T-helper 2 cell (primary cell): ENCODE measurements at places on chromosomes 2 and 18.

GRCh38 chr2:9278439-9278838 is 71.8 kb downstream of the ASAP2 start:
- no peak for DNase-seq

DNA sequence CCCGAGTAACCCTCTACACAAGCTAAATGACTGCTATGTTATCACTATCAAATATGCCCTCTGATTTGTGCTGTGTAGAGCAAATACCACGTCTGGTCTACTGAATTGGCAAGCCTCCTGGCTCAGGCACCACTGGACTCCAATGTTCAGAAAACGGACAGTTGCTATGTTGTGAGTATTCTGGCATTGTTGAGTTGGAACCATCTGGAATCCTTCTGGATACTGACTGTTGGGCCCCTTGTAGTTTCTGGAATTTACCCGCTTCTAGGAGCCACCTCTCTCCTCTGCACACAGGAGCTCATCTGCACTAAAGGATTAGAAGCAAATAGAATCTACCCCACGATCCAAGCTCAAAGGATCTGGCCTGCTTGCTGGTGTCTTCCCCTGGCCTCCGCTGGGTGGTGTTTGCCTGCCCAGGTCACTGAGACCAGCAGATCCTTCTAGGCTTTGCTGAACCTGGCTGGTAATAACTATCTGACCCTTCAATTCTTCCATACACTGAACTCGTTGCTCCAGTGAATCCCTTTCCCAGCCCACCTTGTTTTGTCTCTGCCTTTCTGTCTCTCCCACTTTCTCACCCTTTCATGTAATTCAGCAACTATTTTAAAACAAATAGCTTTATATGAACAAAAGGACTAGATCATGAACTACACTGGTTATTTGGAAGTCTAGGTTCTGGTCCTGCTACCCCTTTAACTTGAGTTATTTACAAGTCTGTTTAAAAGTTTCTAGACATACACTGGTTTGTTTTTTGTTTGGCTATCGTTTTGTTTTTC is 2.1 kb upstream of the HAAO start:
- no peak for DNase-seq

DNA sequence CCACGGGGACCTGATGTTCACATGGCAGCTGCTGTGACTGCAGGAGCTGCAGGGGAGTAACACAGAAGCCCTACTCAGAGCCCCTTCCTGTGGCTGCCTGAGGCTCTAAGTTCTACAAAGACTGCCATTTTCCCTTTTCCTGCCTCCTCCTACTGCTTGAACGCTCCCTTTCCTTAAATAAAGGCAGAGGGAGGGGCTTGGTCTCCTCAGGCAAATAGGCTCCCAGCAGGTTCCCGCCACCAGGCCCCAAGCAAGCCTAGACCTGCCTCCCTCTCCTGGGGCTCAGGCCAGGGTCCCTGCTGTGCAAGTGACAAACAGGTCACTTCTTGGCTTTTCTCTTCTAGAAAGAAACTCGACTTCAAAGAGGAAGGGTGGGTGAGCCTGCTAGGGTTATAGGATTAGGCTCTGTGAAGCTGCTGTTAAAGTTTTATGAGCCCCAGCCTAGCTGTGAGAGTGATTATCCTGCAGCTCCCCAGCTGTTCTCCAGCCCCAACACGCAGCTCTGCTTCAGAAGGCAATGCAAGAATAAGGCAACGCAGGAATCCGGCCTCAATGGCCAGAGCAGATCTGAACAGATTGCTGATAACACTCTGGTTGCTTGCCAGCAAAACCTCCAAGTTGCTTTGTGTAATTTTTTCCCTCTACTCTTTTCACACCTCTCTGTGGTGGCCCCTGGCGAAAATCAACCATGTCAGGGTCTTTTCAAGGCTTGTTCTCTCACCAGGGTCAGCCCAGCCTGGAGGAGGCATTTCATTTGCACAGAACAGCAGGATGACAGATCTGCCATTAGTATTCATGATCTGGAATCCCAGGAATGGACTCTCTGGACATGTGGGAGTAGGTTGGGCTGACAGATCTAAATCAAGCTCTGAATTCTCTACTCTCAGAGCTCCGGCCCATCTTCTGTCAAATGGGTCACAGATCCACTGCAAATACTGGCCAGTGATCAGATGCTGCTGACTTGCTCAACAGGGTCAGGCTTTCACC is 71.3 kb downstream of the MRO start:
- DNase-seq = no peak

DNA sequence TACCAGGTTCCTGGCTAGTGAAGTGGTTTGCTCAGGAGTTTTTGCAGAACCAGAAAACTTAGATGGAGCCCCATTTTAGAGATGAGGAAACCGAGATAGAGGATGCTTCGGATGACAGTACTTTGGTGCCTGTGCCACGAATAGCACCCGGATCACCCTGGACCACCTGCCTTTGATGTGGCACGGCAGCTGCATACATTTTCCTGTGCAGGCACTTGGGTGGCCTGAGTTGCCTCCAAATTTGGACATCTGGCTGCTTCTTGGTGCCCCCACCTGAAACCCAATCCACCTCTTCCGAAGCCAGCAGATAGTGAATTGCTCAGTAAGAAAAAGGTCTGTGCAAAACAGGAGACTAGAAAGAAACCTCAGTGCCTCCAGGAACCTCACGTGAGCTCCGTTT is 140.6 kb upstream of the ID2 start:
- peak; percentile 68 for DNase-seq

GRCh38 chr2:45180779-45181178 is 171.5 kb upstream of the SIX2 start:
- no peak for DNase-seq
